Activated CD8-positive, alpha-beta memory T cell treated with anti-CD3 and anti-CD28 coated beads for 48 hours (primary cell): ENCODE measurements at places on chromosomes 16 and 17.

- no peak for DNase-seq
Measured at GRCh38 chr17:38922538-38923297, 2.7 kb upstream of the LASP1NB start.

DNA sequence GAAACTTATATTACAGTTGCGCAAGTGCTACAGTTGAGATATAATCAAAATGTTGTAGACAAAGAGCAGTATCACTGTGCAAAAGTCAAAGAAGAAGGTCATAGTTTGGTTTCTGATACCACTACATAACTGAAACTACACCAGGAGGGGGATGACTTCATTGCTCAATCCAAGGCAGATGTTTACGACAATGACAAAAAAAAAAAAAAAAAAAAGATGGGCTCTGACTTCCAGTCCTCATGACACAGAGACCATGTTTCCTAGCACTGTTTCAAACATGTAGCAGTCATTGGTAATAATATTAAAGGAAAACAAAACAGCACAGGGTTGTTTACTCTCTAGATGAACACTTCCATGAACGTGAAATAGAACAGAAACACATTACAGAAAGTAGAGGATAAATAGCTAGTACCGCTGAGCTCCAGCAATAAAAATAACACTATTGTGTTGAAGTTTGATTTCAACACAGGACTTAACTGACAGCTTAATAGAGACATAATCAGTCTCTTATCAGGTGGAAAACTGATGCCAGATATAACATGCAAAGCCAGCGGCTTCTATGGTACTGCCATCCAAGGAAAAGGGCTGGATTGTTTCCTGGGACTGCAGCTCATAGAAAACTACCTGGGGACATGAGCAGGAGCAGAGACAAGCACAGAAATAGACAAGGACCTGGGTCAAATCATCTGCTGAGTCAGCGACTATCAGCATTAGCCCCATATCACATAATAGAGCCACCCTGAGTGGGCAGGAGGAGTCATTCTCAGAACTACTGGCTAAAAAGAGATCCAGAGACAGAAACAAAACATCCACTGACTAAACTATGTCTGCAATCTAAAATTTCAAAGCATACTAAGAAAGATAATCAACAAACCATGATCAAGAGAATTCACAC is 463.6 kb upstream of the SOX9 start:
- DNase-seq: no peak

DNA sequence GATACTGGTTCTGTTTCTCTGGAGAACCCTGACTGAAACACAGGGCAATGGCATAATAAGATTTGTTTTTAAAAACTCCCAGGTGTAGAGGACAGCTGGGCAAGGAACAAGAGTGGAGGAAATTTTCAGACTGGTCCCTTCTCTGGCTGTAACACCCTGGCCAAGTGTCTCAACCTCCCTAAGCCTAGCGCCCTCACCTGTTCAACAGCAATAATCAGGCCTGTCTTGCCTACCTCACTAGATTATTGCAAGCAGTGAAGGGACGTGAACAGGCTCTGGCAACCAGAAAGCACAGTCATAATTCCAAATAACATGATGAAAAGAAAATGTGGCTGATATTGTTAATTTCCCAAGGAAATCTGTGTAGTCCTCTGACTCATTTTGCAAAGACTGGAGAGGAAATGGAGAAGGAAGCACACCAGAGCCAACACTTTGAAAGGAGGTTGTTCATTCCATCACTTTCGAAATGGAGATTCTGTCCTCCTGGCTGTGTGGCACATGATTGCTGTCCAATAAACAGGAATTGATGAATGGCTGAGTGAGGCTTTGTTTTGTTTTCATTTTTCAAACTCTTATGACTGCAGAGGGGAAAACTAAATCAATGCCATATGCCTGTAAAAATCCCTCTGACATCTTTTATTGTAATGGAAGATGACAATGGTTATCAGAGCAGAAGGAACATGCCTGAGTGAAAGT is 87.5 kb upstream of the HLF start:
- DNase-seq: no peak

- DNase-seq: no peak
Measured at GRCh38 chr17:77769215-77769614, 189.3 kb upstream of the TNRC6C start.

DNA sequence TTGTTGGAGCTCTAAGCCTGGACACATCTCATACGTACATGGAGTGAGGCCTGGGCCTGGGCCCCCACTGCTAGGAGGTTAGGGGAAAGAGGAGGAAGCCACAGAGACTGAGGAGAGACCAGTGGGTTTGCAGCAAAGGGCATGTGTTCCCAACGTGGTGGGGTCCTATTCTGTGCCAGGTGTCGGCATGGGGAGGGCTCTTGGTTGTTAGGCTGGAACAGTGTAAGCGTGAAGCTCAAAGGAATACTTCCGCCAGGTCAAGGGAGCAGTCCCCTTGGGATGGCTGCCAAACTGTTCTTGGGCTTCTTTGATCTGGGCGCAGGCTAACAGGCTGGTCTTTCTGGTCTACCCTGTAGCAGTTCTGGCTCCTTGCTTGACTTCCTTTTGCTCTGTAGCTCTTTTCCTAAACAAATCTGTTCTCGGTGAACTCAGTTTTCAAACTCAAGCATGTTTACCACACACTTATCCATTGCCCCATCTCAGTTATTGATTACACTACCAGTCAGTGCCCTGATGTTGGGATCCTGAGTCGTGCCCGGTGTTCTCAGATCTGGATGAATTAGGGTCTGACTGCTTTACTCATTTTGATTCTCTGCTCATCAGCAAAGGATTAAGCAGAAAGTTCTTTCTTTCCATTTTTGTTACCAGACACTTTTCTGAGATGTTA is 36.4 kb downstream of the GPT2 start:
- no peak for DNase-seq

DNA sequence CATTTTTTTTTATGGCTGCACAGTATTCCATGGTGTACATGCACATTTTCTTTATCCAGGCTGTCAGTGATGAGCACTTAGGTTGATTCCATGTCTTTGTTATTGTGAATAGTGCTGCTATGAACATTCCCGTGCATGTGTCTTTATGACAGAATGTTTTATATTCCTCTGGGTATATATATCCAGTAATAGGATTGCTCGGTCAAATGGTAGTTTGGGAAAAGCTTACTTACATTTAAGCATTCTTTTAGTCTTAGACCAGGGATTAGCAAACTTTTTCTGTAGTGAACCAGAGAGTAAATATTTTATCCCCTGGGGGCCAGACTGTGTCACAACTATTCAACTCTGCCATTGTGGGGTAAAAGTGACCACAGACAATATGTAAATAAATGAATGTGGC is 40.2 kb downstream of the MED13 start:
- no peak for DNase-seq

- no peak for DNase-seq
Measured at GRCh38 chr17:42686520-42687128, 4.3 kb downstream of the CNTNAP1 start.

DNA sequence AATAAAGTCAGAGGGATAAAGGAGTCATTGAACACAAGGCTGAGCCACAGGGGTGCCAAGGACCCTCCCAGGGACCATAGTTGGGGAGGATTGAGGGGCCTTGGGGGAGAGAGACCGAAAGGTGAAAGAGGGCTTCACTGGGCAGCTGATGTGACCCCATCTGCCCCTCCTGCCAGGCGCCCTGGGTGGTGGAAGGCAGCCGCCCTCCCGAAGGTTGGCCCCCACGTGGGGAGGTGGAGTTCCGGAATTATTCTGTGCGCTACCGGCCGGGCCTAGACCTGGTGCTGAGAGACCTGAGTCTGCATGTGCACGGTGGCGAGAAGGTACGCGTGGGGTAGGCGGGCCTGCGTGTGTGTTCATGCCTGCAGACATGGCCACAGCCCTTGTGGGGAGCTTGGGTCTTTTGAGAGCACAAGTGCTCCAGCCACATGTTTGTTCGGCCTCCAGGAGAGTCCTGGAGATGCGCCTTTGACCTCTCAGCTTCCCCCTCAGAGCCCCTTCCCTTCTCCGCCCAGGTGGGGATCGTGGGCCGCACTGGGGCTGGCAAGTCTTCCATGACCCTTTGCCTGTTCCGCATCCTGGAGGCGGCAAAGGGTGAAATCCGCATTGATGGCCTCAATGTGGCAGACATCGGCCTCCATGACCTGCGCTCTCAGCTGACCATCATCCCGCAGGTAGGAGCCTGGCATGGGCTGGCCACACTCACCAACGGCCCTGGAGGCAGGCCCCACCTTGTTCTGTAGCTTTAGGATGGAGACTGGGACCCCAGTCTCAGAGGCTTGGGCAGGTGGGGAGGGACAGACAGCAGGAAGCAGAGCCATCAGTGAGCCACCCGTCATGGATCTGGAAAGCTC is 24.1 kb downstream of the ANKRD40 start:
- no peak for DNase-seq

- DNase-seq: no peak
Measured at GRCh38 chr16:19578378-19578971, 23.0 kb downstream of the VPS35L start.

- no peak for DNase-seq
Measured at GRCh38 chr17:35087731-35088355, 24.3 kb upstream of the RFFL start.
